ENCODE measurements at places on chromosomes 2 and 18.
A peak's percentile ranks its signal among the peaks of the same experiment; 100 is the strongest.

DNA sequence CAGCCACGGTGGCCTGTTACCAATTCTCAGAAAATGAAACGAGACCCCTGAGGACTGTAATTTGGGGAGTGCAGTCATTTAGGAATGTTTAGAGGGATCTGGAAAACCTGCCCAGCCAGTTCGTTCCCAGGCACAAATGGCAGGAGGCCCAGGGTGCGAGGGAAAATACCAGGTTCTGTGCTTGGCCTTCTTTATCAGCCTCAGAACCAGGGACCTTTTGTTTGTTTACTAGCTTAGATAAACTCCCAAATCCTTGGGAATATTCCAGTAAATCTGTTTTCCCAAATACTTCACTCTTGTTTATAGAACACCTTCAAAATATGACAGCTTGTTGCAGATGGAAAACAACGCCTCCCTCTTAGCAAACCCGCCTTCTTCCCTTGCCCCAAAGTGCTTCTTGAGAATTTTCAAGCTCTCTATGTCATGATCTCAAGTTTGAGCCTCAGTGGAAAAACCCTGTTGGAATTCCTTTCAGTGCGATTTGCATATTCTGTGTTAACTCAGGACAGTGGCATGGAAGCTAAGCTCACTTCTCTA is 400.3 kb upstream of the SMIM21 start:
- no peak for DNase-seq

DNA sequence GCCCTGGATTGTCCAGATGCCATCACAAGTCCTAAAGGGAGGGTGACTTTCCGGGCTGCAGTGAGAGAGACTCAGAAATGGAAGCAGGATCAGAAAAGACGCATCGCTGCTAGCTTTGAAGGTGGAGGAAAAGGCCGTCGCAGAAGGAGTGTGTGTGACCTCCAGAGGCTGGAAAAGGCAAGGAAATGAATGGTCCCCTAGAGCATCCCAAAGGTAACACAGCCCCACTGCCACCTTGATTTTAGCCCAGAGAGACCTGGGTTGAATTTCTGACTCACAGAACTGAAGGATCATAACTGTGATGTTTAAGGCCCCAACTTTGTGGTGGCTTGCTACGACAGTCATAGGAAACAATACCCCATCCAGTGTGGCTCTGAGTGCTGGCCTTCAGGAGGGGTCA is 8.6 kb upstream of the NCK2 start:
- DNase-seq, result no peak

- no peak for DNase-seq
Observed at GRCh38 chr2:289362-290089, 1.6 kb upstream of the ALKAL2 start.

- DNase-seq, result peak; percentile 85
Observed at GRCh38 chr2:222753251-222753824, 81.9 kb downstream of the MOGAT1 start.

GRCh38 chr2:55636831-55637230 is 19.4 kb upstream of the PPP4R3B start:
- no peak for DNase-seq

GRCh38 chr2:164794432-164795231 is 47.0 kb downstream of the COBLL1 start:
- no peak for DNase-seq

DNA sequence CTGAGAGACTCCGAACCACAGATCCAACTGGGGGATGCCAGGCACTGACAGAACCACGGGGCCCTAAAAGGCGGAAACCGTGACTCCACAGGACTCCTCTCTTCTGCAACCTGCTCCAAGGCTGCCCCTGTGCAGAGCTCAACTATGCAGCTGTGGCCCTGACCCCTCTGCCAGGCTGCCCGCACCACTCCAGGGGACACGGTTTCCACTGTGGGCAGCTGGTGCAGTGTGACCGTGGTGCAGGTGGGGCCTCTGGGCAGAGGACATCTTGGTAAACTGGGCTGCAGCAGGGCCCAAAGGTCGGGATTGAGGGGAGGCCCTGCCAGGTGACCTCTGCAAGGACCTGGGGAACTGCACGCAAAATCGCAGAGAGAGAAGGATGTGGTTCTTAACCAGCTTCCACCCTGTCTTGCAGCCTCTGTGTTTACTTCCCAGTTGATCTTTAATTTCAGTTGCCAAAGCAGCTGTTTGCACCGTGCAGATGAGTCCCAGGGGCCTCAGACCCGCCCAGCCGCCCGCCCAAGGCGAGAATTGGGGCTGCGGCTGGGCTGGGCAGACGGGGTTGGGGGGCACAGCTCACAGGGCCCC is 104.6 kb upstream of the CTDP1 start:
- DNase-seq, result no peak

Measured in fibroblast of gingiva (primary cell).